ENCODE measurements at places on chromosomes 1 and 21.

DNA sequence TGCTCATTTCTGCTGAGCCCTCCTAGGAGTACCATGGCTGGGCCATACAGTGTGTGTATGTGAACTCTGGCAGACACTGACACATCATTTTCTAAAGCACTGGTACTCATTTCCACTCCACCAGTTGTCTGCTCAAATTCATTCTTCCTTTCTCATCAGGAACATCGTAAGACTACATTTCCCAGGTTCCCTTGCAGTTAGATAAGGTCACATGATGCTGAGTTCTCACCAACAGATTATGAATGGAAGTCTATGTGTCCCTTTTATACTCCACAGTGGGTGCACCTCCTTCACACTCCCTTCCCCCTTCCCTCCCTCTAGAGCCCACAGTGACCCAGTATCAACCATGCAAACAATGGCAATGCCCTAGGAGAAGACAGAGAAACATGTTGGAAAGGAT, 38.3 kb upstream of the PAX7 start:
- no peak for DNase-seq

- no peak for DNase-seq
These were observed 242.1 kb downstream of the SLC45A1 start for GRCh38 chr1:8560035-8560434.

DNA sequence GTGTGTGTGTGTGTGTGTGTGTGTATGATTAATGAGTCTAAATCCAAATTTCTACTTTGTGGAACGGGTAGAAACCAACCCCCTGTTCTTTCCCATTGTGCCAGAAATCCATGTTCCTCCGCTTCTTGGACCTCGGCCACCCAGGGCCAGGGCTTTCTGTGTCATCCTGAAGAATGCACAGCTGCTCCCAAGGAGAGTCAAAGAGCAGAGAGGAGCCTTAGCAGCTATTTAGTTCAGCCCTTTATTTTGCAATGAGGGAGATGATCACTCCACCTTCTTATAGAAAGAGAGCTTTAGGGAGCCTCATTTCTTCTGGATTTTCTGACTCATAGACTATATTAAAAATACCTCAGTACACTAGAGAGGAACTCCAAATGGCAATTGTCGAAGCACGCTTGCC, 489.3 kb upstream of the VAMP3 start:
- DNase-seq, result no peak

DNA sequence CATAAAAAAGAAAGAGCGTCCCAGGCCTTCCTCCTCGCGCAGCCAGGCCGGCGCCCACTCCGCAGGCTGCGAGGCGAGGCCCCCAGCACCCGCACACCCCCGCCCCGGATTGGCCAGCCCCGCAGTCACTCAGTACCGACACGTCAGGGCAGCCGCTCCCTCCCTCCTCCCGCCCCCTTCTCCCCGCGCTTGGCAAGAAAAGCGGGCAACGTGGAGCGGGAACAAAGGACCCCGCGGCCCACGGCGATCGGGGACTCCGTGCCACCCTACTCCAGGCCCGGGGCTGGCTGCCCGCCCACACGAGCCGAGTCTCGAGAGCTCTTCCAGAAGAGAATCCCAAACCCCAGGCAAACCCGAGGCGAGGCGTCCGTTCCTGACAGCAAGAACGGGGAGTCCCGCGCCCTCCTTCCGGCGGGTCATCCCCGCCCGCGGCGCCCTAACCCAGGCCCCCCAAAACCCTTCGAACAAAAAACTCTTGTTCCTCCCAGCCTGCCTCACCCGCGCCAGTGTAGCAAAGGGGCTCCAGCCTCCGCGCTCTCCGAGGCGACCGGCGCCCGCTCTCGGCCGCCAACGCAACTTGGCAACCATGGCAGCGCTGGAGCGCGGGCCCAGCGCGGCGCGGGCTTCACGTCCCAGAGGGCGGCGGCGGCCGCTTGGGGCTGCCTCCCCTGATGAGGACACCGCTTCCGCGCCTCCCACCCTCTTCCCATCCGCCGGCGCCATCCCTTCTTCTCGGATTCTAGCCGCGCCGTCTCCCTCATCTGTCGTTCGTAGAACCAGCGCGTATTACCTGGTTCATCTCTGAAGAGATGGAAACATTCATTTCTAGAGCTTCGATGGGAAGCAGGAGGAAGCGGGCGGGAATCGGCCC, 645 bp downstream of the IVNS1ABP start:
- DNase-seq, result peak; percentile 98

- no peak for DNase-seq
These were observed 54.7 kb downstream of the LHX8 start for GRCh38 chr1:75188892-75189291.

- DNase-seq, result no peak
These were observed 552 bp downstream of the DLGAP3 start for GRCh38 chr1:34928699-34929496.

DNA sequence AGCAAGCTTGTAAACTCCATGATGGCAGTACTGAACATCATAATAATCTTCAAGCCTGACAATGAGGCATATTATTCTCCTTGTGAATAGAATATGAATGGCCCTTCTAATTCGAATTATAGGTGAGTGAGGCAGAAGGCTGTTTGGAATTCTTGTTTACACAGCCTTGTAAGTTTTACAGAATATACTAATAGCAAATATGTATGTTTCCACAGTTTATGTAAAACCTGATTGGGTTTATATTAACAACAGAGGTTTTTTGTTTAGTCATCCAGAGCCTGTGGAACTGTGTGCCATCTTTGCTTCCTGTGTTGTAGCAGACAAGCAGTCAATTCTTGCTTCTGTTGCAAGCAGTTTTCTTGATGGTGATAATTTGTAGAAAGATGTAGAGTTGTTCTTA, 8.0 kb downstream of the OSBPL9 start:
- no peak for DNase-seq

DNA sequence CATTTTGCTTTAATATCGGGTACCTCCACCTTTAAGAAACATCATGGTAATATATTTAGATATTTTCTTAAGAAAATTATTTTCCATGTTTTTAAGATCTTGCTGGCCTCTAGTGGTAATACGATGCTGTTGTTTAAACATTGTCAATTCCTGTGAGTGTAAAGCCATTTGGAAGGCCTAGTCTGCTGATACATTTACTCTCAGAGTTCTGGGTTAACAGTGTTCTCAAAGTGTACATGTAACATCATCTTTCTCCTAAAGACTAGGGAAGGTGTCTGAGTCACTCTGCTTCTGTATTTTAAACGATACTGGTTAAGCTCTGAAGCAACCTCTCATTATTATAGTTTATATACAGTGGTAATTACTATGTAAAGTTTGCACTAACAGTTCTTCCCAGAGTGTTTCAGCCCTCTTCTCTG, 189.1 kb downstream of the RASAL2 start:
- no peak for DNase-seq

DNA sequence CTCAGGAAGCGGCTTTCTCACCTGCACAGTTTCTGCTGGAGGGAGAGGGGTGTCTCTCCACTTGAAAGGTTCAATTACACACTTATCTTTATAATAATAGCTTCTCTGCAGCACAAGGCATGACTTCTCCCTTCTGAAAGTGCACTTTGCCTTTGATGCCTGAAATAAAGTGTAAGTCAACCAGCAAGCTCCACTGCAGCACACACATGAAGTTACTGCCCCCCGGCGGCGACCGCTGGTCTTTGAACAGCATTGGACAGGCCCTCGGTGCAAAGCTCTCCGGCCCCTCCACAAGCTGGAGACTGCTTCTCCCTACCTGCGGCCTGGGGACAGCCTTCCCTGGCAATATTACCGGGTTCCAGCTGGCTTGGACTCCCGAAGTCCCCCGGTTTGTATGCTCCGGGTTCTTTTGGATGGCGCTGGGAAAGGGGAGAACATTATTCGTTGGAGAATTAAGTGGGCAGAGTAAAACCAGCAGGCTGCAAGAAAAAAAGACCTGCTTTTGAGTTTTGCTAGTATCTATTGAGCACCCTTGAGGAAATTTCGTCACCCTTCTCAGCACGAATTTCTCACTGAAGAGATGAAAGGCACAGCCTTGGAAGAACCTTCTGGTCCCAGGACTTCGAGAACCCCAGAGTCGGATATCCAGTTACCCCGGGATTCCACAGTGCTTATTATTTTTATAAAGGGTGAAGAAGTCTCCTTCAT, 11.8 kb downstream of the RCAN1 start:
- peak; percentile 81 for DNase-seq

DNA sequence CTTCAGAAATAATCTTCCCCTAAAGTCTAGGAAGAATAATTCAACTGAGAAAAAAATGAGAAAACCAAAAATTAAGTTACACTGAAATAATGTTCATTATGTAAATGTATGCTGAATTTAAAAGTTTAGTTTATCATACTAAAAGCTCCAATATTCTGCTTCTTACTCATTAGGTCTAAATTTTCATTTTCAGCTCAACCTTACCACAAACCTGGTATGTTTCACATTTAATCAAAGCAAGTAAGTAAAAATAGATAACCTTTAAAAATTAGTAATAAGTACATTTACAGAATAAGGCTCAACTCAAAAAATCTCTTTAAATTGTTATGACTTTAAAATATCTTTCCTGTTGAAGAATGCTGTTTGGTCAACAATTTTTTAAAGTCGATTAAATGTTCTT, 15.0 kb downstream of the BTG3 start:
- DNase-seq, result no peak

- DNase-seq, result no peak
These were observed 3.3 kb downstream of the CSRP1 start for GRCh38 chr1:201503397-201504176.

DNA sequence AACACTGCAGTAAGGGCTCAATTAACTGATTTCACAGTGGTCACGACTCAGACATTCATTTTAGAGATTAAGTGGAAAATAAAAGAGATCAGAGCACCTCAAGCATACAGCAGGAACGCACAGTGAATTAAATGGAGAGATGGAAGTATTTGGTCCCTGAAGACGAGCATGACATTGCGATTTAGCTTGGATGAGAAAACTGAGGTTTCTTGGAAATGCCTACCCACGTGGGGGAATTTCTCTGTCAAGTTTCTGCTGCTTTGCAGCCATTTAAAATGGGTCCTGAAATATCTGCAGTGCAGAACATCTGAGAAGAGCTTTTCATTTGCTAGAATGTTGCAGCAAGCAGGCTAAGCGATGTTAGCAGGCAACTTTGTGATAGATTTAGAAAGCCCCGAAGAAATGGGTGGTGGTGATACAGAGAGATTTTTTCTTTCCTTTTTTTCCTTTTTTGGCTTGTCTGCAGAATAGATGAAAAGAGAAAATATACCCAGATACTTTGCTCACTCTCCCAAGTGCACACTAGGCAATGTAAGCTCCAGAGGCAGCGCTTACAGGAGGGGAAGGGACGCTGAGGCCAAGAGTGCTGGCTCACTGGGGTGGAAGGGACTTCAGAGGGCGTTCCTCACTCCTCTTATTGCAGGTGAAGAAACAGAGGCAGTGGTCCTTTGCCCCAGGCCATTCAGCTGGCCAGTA, 258.0 kb downstream of the KCNJ6 start:
- no peak for DNase-seq

- no peak for DNase-seq
These were observed 85.3 kb downstream of the CDC7 start for GRCh38 chr1:91585982-91586381.

GRCh38 chr21:28068455-28069358, 924.0 kb downstream of the LTN1 start:
- DNase-seq, result no peak

DNA sequence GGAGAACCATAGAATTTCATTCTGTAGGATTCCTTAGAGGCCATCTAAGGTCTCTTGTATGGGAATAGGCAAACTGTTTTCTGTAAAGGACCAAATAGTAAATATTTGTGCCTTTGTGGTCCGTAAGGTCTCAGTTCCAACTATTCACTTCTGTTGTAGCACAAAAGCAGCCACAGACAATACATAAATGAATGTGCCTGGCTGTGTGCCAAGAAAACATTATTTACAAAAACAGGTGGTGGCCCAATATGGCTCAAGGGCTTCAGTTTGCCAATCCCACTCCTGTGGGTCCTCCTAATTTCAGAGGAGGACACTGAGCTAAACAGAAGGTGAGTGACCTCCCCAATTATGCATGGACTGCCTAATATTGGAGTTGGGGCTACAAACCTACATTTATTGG, 67.6 kb upstream of the EDEM3 start:
- no peak for DNase-seq

DNA sequence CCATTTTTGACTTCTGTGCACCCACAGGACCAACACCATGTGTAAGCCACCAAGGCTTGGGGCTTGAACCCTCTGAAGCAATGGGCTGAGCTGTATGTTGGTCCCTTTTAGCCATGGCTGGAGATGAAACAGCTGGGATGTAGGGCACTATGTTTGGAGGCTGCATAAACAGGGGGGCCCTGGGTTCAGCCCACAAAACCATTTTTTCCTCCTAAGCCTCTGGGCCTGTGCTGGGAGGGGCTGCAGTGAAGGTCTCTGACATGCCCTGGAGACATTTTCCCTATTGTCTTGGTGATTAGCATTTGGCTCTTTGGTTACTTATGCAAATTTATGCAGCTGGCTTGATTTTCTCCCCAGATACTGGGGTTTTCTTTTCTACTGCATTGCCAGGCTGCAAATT, 144.9 kb downstream of the ZNF326 start:
- no peak for DNase-seq

- no peak for DNase-seq
These were observed 120.1 kb downstream of the PRDM2 start for GRCh38 chr1:13820055-13820454.

Measured in BE2C (cell line).